ENCODE measurements at places on chromosomes 6 and 20. TPM values are rescaled to one million over a fixed set of nuclear protein-coding genes. Genes with fewer than 3 reads are reported as not detected.

The ZBTB12 gene
- 8.4 TPM for total RNA-seq

The SFTA2 gene
- total RNA-seq = 0.76 TPM

The SYNJ2 gene
- 22.5 TPM for total RNA-seq

The CRIP3 gene
- 3.8 TPM for total RNA-seq

The CTCFL gene
- 0.27 TPM for total RNA-seq

The AARS2 gene
- total RNA-seq = 13.3 TPM

The PROKR2 gene
- not detected for total RNA-seq

The AFG1L gene
- 8.8 TPM for total RNA-seq

The TRAPPC3L gene
- 0.22 TPM for total RNA-seq

The MOG gene
- not detected for total RNA-seq

The ANGPT4 gene
- total RNA-seq = 0.27 TPM

The C6orf15 gene
- not detected for total RNA-seq

The KIFC1 gene
- total RNA-seq = 1.5 TPM

The CTAGE9 gene
- not detected for total RNA-seq
